ENCODE measurements at places on chromosomes 4 and X. TPM values are rescaled to one million over a fixed set of nuclear protein-coding genes. Genes with fewer than 3 reads are reported as not detected.
A peak's percentile ranks its signal among the peaks of the same experiment; 100 is the strongest.

Gene RIBC1
- 0.88 TPM for total RNA-seq

Gene HSFX2
- total RNA-seq = not detected

Gene TBX22
- total RNA-seq = not detected

Gene SAGE1
- total RNA-seq = not detected

GRCh38 chr4:100548200-100548560 is 30.4 kb upstream of the EMCN start:
- no peaks in the 10 kb centered on the region for H3K36me3 ChIP-seq
- H3K27me3 ChIP-seq = no peaks in the 10 kb centered on the region
- no peak overlapping the region for H3K4me3 ChIP-seq
- no peak overlapping the region for H3K27ac ChIP-seq
- no peaks in the 10 kb centered on the region for H3K4me1 ChIP-seq

GRCh38 chr4:16227462-16227868 is 1.2 kb upstream of the TAPT1 start:
- H3K36me3 ChIP-seq = no peaks in the 10 kb centered on the region
- peak overlapping the region; percentile 98 for H3K27ac ChIP-seq
- H3K27me3 ChIP-seq = no peaks in the 10 kb centered on the region
- DNase-seq = peak; percentile 82
- peak overlapping the region; percentile 78 for H3K4me3 ChIP-seq
- H3K4me1 ChIP-seq = peaks cover 32% of the 10 kb centered on the region

- H3K4me3 ChIP-seq = no peak overlapping the region
- DNase-seq = no peak
- H3K4me1 ChIP-seq = no peaks in the 10 kb centered on the region
- H3K36me3 ChIP-seq = no peaks in the 10 kb centered on the region
These were observed 6.0 kb downstream of the AP1S2 start for GRCh38 chrX:15848576-15848975.

GRCh38 chr4:72376901-72377300 is 192.1 kb downstream of the ADAMTS3 start:
- no peak for DNase-seq
- no peaks in the 10 kb centered on the region for H3K36me3 ChIP-seq
- H3K27ac ChIP-seq = no peak overlapping the region

DNA sequence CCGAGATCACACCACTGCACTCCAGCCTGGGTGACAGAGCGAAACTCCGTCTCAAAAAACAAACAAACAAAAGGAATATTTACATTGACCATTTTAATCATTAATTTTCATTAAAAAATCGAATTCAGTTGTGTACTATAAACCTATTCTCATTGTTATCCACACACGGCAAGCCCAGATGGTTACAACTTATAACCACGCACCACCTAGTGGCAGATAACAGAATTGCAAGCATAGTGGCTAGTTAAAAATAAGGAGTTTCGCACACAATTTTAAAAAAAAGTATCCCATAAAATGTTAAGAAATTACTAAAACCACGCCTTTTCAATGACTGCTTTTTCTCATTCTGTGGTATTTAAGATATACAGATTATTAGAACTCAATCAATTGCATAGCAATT is 25.4 kb downstream of the MBNL3 start:
- H3K36me3 ChIP-seq = no peaks in the 10 kb centered on the region
- DNase-seq = no peak
- no peaks in the 10 kb centered on the region for H3K4me1 ChIP-seq
- H3K4me3 ChIP-seq = no peak overlapping the region

DNA sequence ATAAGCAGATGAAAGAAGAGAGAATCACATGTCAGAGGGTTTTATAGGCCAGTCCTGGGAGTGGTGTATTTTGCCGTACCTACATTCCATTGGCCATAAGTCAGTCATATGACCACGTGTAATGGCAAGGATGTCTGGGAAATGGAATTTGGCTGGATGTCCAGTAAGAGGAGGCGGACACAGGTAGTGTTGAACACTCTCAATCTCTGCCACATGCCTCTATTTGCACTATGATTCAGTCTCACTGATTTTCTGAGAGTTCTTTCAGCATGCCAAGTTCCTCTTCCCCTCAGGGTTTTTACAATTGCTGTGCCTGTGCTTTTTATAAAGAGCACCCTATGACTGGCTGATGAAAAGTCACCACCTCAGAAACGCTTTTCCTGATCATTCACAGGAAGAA is 164.2 kb upstream of the GPR101 start:
- no peaks in the 10 kb centered on the region for H3K36me3 ChIP-seq
- H3K27ac ChIP-seq = no peak overlapping the region
- no peaks in the 10 kb centered on the region for H3K27me3 ChIP-seq
- H3K4me1 ChIP-seq = no peaks in the 10 kb centered on the region

GRCh38 chr4:184553891-184554290 is 79.5 kb upstream of the IRF2 start:
- no peak overlapping the region for H3K27ac ChIP-seq
- DNase-seq = no peak
- H3K4me1 ChIP-seq = no peaks in the 10 kb centered on the region

GRCh38 chr4:145563293-145563985 is 55.7 kb upstream of the MMAA start:
- no peaks in the 10 kb centered on the region for H3K4me1 ChIP-seq
- no peak overlapping the region for H3K27ac ChIP-seq
- H3K4me3 ChIP-seq = no peak overlapping the region
- H3K27me3 ChIP-seq = no peaks in the 10 kb centered on the region

DNA sequence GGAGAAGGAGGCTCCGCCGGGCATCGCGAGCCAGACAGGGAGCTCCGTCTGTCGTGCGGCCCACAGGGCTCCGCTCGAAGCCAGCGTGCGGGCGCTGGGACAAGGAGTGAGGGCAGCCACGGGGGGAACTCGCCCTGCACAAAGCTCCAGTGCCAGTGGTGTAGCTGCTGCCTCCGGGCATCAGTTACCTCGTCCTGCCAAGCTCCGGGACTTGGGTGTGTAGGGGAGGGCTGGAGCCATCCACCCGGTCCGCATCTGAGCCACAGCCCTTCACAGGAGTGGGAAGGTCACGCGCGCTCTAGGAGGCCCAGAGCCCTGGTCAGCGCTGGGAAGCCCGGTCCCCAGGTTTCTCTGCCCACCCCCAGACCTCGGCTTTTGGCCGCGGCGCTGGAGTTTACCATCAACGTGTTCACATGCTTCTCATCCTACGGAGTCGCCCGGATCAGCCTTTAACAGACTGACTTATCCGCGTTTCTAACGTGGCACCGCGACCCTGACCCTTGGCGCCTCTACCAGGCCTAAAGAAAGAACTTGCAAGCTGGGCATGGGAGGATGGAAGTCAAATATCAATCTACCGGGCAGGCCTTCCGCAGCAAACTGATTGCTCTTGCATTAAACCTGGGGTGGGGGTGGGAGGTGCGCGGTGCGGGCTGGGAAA is 8.4 kb upstream of the PRDM8 start:
- H3K4me1 ChIP-seq = peaks cover 41% of the 10 kb centered on the region
- H3K27me3 ChIP-seq = peaks cover 45% of the 10 kb centered on the region
- no peak for DNase-seq
- H3K4me3 ChIP-seq = no peak overlapping the region

DNA sequence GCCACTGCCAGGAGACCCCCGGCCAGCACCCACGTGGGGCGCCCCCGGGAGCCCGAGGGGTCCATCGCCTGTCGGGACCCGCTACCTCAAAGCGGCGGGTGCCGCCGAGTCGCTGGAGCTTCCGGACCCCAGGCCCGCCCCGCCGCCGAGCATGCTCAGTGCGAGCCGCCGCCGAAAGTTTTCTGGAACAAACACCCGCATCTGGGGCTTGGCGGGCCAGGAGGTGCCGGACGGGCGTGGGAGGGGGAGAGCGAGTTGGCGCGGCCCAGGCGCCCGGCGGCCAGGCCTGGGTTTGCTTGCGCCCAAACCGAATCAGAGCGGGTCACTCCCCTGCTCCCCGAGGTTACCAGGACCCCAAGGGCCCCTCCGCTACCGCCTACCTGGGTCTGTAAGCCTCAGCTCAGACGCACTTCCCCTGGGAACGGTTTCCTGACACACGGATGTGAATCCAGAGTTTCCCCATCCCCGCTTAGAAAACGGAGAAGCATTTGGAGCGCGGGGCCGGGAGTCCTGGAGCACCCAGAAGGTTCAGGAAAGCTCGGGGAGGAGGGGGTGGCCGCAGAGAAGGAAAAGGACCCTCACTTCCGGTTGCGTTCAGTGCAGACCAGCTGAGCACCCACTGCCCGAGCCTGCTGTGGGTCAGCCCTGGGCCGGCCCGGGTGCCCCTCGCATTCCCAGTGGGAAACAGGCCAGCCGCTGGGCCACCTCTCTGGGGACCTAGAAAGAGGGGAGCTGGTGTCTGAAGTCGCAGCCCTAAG is at the start of gene EVC2:
EVC2 (minus strand) TSS at position 111 of the 758 bp plus-strand sequence; CDS start at position 65, 46 bp downstream.
- H3K36me3 ChIP-seq = no peaks in the 10 kb centered on the region
- peak within 1 kb of the TSS; percentile 21 for H3K27ac ChIP-seq
- peaks cover 29% of the 10 kb centered on the region for H3K4me1 ChIP-seq
- peak within 1 kb of the TSS; percentile 37 for H3K4me3 ChIP-seq

DNA sequence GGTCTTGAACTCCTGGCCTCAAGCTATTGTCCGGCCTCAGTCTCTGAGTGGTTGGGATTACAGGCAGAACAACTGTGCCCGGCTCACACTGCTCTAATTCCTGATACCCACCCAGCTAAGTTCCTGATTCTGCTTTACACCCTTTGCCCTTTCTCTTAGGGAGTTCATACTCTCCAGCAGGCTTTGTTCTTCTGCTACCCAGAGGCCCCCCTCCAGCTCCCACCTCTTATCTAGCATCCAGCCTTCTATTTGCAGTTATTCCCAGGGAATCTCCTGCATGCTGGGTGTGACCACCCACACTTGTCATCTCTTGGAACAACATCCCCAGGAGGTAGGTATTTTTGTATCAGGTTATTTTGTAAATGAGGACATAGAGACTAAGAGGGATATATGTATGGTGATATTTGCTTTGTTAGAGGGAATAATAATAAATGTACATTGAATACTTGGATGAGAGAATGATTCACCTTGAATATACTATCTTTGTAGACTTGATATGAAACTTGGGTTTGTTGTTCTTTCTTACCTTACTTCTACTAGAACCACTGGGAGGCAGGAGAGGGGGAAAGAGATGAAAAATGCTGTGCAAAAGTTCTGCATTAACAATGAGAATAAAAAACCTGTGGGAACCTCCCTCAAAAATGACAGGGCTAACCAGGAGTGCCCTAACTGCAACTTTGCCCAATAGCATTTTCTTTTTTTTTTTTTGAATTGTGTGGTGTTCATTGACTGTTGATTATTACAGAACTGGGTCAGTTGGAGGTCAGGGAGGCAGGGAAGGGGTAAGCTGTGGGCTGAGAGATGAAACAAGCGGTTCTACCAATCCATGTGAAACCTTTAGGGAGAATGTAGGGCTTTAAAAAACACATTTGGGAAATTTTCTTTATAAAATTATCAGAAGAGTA is 157.4 kb downstream of the SPRY1 start:
- no peak overlapping the region for H3K4me3 ChIP-seq
- H3K27me3 ChIP-seq = no peaks in the 10 kb centered on the region
- H3K36me3 ChIP-seq = no peaks in the 10 kb centered on the region
- H3K4me1 ChIP-seq = no peaks in the 10 kb centered on the region
- peak overlapping the region; percentile 61 for H3K27ac ChIP-seq
- DNase-seq = no peak

DNA sequence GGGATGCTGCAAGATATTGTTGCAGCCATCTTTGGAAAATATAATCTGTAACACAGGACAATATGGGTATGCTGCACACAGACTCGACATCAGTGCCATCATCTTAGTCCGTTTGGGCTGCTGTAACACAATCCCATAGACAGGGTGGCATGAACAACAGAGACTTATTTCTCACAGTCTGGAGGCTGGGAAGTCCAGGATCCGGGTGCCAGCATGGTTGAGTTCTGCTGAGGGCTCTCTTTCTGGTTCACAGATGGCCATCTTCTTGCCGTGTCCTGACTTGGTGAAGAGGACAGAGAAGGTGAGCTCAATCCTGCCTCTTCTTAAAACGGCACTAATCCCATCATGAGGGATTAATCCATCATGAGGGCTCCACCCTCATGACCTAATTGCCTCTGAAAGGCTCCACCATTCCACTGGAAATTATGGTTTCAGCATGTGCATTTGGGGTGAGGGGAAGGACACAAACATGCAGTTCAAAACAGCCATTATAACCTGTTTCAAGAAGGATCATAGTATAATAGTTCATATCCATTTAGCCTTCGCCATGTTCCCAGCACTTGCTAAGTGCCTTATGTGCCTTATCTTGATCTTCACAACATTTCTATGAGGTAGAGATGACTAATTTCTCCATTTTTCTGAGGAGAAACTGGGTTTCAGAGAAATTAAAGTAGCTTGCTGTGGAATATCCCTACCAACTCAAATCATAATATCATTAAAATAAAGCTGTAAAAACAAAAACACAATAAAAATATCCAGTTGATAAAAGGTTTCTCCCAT is 27.9 kb upstream of the SPP1 start:
- H3K4me1 ChIP-seq = no peaks in the 10 kb centered on the region
- H3K27ac ChIP-seq = no peak overlapping the region
- H3K36me3 ChIP-seq = no peaks in the 10 kb centered on the region
- no peak for DNase-seq
- H3K4me3 ChIP-seq = no peak overlapping the region

DNA sequence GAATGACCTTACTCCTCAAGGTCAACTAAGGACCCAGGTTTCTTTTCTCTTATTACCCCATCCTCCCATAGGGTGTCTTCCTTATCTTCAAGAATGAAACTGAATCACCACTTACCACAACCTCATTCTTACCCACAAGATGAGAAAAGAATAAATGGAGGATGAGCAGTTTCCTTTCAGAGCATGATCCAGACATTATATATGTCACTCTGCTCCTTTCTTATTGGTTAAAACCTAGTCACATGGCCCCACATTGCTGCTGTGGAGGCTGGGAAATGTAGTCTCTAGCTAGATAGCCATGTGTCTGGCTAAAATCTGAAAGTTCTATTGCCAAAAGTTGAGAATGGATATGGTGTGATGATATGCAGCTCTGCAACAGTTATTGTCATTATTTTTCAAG is 62.4 kb upstream of the RAI2 start:
- H3K27ac ChIP-seq = no peak overlapping the region
- no peaks in the 10 kb centered on the region for H3K27me3 ChIP-seq
- DNase-seq = no peak
- H3K4me3 ChIP-seq = no peak overlapping the region
- no peaks in the 10 kb centered on the region for H3K36me3 ChIP-seq

DNA sequence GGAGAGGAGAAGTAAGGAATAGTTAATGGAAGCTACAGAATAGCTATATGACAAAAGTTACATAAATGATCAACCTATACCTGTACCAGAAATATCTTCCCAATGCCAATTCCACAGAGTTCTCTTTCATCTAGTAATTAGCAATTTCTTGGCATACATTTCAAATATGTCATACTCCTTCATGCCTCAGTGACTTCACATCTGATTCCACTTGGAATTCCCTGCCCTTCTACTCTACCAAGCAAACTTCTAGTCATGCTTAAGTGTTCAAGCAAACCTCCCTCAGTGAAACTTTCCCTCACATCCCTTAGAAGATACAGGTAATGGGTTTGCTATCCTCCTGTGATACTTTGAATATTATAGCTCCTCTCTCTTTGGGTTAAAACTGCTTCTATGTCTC is 127.1 kb downstream of the KLHL13 start:
- no peaks in the 10 kb centered on the region for H3K36me3 ChIP-seq
- no peaks in the 10 kb centered on the region for H3K27me3 ChIP-seq
- no peaks in the 10 kb centered on the region for H3K4me1 ChIP-seq
- H3K27ac ChIP-seq = no peak overlapping the region

Data from spleen (tissue), 13 donors.